ENCODE measurements at places on chromosomes 1 and 21.
A peak's percentile ranks its signal among the peaks of the same experiment; 100 is the strongest.

- no peak for ATAC-seq
Observed at GRCh38 chr1:113340038-113340437, 50.3 kb upstream of the MAGI3 start.

DNA sequence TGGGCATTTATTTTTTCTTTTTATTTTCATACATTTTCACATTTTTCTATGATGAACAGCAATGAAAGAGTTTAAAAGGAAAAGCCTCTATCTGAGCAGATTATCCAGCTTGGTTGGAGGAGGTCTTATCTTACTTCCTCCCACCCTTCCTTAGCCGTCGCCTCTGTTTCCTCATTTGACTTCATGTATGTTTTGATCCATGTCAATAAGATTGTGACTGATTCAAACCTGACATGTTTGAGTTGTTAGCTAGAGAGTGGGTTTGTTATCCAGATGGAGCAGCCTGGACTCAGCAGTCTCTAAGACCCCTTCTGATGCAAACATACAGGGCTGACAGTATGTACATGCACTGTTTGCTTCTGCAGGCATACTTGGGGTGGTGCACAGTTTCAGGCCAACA lies 31.2 kb downstream of the MACO1 start:
- ATAC-seq = no peak

GRCh38 chr1:52032785-52033131 lies 852 bp downstream of the KTI12 start:
- no peak for ATAC-seq

DNA sequence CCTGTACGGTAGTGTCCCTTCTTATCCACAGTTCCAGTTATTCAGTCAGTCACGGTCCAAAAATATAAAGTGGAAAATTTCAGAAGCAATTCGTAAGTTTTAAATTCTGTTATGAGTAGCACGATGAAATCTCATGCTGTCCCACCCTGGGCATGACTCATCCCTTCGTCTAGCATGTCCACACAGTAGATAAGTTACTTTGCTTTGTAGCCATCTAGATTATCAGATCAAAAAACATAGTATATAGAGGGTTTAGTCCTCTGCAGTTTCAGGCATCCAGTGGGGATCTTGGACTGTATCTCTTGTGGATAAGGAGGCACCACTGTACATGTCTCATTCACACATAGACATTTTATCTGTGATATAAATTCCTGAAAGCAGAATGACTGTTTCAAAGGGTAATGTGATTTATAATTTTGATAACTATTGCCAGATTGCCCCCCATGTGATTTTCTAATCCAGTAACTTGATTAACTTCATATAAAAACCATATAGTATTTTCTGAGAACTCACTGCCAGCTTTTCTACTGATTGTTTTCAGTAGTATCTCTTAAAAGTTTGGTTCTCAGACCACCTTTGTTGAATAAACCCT lies 143.3 kb downstream of the DYRK1A start:
- ATAC-seq = peak; percentile 69

DNA sequence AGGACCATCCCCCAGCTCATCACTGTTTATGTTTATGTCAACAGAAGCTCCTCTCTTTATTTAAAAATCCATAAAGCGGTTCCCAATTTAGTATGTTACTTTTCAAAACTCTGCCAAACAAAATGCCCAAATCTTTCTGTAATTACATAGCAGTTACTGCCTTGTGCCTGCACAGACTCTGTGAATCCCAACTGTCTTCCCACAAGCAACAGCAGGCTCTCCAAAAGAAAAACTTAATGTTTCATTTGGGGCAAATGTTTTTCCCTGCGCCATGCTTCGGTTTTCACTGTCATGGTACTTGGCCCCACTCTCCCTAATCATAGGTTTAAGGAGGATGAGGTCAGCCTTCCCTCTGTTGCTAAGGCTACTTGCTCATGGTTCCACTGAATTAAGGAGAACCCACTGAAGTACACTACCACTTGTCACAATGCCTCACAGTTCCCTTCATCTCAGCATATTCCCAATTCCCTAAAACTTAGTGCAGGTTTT lies 4.6 kb downstream of the COLGALT2 start:
- ATAC-seq = no peak

All from activated CD4-positive, CD25-positive, alpha-beta regulatory T cell treated with anti-CD3 and anti-CD28 coated beads, Interleukin-2, amount 50 U/mL, for 24 hours (primary cell).